ENCODE measurements at places on chromosomes 12 and 14.

GRCh38 chr12:51721282-51721940 lies 127.1 kb downstream of the FIGNL2 start:
- peak; percentile 12 for DNase-seq

GRCh38 chr12:11701433-11701832 lies 52.0 kb downstream of the ETV6 start:
- no peak for DNase-seq

DNA sequence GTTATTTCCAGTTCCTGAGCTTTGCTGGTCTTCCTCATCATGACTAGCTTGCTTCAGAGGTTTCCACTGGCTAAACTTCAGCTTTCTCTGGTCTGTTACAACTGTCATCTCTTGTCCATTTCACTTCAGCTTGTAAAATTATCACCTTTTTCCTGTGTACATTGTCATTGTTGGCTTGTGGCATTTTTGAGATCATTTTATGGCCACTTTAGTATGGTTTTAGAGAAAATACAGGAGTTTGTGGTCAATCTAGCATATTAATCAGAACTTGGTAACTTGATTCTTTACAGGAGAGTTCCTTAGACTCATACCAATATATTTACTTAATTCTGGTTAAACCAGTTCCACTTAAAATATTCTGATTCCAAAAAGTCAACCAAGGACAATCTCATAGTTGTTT lies 235.9 kb upstream of the KITLG start:
- DNase-seq, result no peak

DNA sequence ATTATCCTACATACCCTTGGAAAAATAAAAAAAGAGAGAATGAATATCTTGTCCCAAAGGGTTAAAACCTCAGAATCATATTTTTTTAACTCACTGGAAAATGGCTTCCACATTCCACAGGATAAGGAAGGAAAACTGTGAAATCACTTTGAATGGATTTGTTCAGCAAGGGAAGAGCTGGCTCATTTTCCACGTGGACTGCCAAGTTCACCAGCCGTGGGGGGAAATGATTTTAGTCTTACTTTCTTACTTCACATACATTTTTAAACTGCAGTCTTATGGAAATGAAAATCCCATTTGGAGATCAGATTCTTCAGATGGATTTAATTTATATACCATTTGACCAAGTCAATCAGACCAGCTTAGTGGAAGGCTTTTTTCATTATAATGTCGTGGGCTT lies 29.9 kb upstream of the AEBP2 start:
- DNase-seq, result no peak

- no peak for DNase-seq
These were observed 88.8 kb downstream of the ACTN1 start for GRCh38 chr14:68890173-68890931.

DNA sequence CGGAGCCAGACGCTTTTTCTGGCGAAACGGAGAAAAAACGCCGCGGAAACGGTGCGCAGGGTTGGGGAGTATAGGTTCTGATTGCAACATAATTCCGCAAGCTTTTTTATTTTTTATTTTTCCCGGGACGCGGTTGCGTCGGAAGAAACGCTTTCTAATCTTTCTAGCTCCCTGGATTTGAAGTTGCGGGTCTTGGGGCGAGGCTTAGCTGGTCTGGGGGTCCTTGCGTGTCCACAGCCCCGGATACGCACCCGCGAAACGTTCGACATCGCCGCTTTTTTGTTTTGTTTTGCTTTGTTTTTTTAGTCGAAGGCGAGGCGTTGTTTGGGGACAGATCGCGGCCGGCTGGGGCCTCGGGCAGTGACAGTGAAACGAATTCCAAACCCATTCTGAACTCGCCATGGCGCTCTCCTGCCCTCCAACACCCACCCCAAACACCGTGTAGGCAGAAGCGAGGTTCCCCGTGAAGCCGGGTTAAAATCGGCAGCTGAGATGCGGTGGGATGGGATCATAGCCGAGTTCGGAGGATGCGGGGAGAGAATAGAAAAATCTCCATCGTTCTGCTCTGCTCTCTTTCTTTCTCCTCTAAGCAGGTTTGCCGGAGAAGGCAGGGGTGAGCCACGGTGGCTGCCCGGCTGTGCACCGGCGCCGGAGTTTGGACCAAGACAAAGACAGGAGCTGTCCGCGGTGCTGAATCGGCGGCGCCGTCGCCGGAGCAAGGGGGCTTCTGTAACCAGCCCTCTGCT lies 8.1 kb upstream of the LHX5 start:
- DNase-seq, result no peak

DNA sequence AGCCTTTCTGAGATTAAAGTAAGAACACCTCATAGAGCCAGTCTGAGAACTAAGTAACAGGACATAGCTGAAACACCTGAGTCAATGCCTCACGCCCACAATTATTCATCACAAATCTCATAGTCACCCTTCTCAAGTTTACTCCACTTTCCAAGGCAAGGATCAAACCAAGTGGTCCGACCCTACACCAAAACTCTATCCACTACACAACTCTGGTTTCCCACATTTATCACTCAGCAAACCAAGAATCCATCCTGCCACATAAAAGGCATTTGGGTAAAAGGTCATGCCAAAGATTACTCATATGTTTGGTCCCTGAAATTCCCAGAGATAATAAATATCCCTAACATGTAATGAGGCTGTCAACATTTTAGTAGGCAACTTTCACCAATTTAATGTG lies 144.1 kb downstream of the RPAP3 start:
- no peak for DNase-seq

DNA sequence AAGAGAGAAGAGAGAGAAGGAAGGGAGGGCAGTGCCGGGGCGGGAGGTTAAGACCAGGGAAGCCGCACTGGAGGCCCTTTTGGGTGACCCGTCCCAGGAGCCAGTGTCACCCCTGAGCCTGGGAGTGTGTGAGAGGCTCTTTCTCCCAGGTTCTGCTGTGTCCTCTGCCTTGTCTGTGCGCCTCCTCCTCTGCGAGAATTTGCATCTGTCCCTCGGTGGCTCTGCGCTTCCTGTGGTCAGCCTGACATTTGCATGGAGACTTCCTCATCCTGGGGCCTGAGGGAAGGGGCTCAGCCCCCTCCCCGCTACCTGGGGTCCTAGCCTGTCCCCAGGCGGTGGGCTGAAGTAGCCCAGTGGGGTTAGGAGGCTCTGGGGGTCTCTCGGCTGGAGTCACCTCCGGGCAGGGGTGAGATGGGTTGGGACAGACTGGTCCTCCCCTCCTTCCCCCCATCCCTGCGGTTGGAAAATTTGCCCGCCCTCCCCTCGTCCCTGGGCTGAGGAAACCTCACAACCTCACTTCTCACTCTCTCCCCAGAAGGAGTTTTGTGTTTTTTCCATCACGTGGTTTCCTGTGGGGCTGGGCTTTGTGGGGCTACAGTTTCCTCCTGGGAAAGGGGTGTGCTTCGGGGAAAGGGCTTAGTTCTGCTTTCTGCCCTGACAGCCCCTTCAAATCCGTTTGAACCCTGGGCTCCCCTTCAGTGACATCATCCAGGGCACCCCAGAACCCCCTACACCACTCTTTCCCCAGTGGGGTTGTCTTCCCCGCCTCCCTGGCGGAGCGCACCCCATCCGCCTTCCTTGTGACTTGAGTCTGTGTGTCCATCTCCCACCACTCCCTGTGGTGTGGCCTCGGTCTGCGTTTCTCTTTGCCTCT lies 2.5 kb downstream of the PTPN6 start:
- DNase-seq, result peak; percentile 79

- no peak for DNase-seq
These were observed 1349.1 kb downstream of the TMEM121 start for GRCh38 chr14:106875503-106875902.

DNA sequence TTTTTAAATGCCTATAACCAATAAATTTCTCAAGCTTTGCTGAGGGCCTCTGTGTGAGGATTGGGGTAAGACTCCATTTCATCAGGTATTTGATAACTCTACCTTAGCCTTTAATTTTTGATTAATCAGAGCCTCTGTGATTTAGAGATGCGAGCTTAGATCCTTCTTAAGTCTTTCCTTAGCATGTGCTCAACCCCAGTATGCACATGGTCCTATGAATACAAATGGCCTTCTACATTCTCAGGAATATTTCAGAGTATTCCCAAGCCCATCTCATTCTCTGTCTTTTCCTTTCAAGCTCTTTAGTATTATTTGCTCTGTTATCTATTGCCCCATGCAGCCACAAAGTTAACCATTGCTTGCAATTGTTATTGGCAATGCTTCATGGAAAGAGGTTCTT lies 1407.7 kb downstream of the LRFN5 start:
- DNase-seq, result no peak

DNA sequence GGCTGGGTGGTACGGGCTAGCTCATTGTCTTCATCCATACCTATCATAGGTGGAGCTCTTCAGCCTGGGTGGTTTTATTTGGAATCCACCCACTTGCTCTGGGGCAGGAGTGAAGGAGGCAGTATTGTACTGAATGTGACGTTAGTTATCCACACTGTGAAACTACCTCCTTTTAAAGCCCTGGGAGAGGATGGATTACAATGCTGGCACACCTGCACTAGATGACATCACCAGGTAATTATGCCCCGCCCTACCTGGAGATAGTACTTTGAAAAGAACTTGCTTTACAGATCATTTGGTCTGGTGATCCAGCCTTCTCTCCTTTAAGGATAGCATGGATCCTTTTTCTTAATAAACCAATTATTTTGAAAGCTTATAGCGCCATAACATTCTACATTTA lies 78.0 kb downstream of the B4GALNT3 start:
- no peak for DNase-seq

GRCh38 chr14:50762931-50763300 lies 68.0 kb downstream of the NIN start:
- DNase-seq, result no peak

DNA sequence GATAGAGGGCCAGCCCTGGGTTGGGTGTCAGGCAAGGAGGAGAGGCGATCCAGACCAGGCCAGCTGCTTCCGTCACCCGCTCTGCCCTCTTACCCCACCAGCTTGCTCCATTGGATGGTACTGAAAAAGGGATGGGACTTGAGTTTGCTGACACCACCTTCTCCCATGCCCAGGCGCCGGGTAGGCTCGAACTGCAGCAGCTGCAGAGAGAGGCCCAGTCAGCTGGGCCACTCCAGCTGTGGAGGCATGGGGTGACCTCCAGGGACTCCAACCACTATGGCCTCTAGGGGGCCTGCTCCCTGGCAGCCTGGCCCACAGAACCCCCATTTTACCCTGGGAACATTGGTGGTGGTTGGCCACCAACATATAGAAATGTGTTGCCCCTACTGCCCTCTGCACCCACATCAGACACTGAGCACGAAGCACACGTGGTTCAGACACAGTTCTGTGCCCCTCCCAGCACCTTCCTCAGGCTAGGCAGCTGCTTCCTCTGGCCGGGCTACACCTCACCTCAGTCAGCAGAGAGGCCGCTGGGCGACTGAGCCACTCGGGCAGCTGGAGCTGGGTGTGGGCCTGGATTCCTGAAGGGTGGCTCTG lies 16.0 kb downstream of the RPS6KL1 start:
- DNase-seq, result no peak

DNA sequence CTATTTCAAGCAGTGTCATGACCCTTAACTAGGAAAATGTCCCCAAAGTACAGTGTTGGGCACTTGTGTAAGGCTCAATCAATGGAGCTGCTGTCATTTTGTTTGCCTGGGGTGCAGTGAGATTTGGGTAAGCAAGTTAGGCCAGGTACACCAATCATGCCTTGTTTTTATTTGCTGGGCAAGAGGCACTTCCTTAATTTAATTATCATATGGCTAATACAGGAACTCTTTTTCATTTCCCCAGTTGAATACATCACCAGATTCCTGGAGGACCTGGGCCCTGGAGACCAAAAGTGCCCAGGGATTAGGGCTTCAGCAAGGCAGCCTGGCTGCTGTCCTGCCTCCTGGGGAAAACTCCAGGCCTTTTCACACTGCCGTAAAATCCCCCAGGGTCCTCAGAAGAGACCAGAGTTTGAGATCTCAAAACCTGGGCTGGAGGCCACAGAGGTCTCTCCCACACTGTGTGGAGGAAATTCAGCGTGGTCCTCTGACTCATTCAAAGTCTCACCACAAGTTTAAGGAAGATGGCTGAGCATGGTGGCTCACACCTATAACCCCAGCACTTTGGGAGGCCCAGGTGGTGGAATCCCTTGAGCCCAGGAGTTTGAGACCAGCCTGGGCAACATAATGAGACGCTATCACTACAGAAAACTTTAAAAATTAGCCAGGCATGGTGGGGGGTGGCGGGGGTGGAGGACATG lies 28.4 kb upstream of the FOXN3 start:
- DNase-seq, result no peak

- no peak for DNase-seq
These were observed 73.0 kb upstream of the PRMT8 start for GRCh38 chr12:3417937-3418462.

DNA sequence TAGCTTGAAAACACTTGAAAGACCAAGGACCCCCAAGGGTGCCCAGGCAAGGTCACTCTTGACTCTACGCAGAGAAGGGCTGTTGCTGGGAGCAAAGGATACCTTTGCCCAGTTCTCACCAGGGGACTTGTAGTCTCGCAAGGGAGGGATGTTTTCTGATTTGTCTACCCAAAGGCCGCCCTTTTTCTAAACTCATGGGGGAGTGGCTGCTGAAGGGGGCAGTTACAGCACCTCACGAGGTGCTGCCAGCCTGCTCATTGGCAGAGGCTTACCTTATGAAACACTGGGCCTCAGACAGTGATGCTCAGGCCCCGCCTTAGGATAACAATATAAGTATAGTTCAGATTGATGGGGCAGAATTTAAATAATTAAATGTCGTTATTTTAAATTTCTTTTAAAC lies 107.0 kb downstream of the ETV6 start:
- no peak for DNase-seq

- DNase-seq, result no peak
These were observed 351.0 kb upstream of the FKBP4 start for GRCh38 chr12:2443776-2444175.

- no peak for DNase-seq
These were observed 134.9 kb downstream of the SLC5A8 start for GRCh38 chr12:101074940-101075680.

DNA sequence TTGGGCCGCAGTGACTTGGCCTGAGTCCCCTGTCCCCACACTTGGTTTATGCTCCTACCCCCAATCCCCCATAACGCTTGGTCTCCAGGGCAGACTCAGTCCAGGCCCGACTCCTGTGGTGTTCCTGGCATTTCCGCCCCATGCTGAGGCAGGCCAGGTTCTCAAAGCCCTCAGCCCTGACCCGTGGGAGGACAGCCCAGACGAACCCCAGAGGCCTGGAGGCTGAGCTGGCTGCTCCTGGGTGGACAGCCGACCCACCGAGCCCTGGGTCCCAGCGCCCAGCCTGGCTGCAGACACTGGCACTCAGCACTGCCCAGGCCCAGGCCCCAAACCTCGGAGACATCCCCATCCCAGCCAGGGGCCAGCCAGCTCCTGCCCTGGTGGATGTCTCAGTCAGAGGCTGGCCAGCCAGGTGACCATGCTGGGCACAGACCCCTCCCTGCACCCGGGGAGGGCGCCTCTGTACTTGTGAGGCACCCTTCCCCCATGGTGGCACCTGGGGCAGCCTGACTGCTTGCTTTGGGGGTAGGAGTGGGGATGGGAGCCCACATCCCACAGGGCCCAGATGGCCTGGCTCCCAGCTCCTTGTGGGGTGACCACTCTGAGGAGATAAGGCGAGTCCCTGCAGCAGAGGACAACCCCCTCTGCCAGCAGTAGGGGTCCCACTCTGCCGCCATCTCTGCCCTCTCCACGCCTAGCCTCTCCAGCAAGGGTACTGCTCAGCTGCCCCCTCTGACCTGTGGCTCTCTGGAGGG lies 1.4 kb downstream of the PLD4 start:
- no peak for DNase-seq

GRCh38 chr14:68214431-68214830 lies 394.9 kb downstream of the RAD51B start:
- DNase-seq, result no peak

- no peak for DNase-seq
These were observed 1.4 kb downstream of the FOXA1 start for GRCh38 chr14:37593511-37594237.

- DNase-seq, result no peak
These were observed 363 bp upstream of the LMO3 start for GRCh38 chr12:16606201-16606849.
